ENCODE measurements at places on chromosomes 4 and X.
A peak's percentile ranks its signal among the peaks of the same experiment; 100 is the strongest.

DNA sequence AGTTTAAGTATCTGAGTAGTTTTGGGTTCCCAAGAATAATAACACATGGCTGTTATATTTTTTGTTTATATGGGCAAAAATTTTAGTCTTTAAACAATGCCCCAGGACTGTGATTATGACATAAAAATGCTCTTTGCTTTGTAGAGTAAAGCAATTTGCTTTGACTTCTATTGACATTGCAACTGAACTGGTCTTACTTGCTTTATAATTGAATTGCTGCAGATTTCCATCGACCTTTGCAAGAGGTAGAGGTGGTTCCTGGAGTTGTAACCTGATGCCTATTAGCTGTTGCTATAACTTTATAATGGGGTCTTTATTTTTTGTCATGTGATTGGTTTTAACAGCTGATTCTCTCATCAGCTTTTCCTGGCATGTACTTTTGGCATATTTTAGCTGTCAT, 302.9 kb downstream of the ARHGAP10 start:
- no peak for DNase-seq

GRCh38 chr4:183770906-183771305, 111.8 kb downstream of the TRAPPC11 start:
- no peak for DNase-seq

- no peak for DNase-seq
Measured at GRCh38 chrX:134753718-134754008, 95.4 kb upstream of the PLAC1 start.

GRCh38 chr4:172818901-172819300, 349.7 kb upstream of the GALNT7 start:
- DNase-seq = no peak

- DNase-seq = no peak
Measured at GRCh38 chr4:30281986-30282385, 438.2 kb upstream of the PCDH7 start.

DNA sequence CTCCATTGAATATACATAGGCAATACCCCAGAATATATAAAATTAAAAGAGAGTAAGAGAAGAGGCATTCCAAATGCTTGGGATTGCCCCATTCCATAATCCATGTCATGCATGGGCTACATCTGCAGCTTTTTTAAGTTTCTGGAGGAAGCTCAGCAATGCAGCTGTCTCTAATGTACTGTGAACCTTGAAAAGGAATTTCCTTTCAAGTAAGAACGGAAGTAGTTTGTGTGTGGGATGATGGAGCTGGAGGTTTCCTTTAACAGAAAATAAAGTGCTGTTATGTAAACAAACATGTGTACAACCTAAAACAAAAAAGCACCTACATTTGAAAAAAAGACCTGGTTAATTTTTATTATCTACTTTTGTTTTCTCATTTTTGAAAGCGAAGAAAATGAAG, 303.5 kb downstream of the BMPR1B start:
- DNase-seq = no peak

- DNase-seq = no peak
Measured at GRCh38 chr4:81523672-81524327, 52.1 kb upstream of the RASGEF1B start.

DNA sequence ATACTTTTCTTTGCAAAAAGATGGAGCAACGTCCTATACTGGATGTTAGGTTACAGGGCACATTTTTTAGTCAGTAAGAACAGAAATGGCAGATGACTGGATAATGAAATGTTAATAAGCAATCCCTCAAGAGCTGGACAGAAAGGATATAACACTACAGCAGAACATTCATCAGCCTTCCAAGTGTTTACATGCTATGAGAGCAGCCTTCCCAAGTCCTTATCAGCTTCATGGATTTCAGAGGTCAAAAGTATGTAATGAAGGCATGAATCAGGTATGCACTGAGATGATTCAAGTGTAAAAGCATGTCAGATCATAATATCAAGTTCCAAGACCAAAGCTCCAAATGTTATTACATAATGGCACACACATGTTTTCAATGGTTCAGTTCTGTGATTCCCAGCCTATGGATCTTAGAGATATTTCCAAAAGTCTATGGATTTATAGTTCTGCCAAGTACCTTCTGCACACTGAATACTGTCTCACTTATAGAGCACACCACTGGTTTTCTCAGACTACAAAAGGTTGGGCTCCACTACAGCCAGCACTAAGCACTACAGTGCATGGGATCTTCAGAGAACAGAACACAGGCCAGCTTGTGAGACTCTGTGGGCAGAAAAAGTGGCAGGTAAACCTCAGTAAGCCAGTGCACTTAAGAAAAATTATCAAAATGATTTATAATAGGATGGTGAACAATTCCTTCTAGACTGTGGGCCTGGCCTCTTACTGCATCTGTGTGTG, 49.2 kb downstream of the GPC4 start:
- DNase-seq = no peak

GRCh38 chr4:58679886-58680285, 1569.7 kb upstream of the IGFBP7 start:
- no peak for DNase-seq

GRCh38 chr4:155509555-155509954, 132.8 kb upstream of the MAP9 start:
- DNase-seq = peak; percentile 7

Measured in cerebellar cortex (tissue), 1 donor.